Hematopoietic multipotent progenitor cell treated with erythropoietin and hydrocortisone succinate and interleukin-3 and kit ligand, for 4 days (in vitro differentiated cells): ENCODE measurements at places on chromosomes 5 and 9.
A peak's percentile ranks its signal among the peaks of the same experiment; 100 is the strongest.

DNA sequence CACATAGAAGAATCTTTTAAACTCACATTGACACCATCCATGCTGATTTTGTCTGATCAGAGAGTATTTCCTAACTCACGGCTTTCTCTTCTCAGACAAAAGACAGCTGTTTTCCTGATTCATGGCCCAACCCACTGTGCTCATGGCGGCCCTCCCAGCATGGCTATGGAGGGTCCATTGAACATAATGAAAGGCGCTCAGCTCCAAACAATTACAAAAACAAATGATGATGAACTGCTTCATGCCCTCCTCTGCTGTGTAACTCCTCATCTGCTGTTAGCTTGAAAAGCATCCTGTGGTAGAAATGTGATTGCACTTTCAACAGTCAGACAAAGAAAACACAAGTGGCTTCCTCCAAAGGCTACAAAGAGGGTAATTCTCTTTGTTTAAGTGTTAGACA is 673.8 kb downstream of the PRELID2 start:
- no peak for DNase-seq

GRCh38 chr5:124652892-124653441 is 93.5 kb downstream of the ZNF608 start:
- no peak for DNase-seq

GRCh38 chr5:132110930-132111329 is 37.3 kb downstream of the CSF2 start:
- no peak for DNase-seq

GRCh38 chr5:79430196-79430595 is 83.7 kb downstream of the HOMER1 start:
- DNase-seq = no peak

GRCh38 chr5:160434022-160434531 is 12.4 kb downstream of the PTTG1 start:
- no peak for DNase-seq

DNA sequence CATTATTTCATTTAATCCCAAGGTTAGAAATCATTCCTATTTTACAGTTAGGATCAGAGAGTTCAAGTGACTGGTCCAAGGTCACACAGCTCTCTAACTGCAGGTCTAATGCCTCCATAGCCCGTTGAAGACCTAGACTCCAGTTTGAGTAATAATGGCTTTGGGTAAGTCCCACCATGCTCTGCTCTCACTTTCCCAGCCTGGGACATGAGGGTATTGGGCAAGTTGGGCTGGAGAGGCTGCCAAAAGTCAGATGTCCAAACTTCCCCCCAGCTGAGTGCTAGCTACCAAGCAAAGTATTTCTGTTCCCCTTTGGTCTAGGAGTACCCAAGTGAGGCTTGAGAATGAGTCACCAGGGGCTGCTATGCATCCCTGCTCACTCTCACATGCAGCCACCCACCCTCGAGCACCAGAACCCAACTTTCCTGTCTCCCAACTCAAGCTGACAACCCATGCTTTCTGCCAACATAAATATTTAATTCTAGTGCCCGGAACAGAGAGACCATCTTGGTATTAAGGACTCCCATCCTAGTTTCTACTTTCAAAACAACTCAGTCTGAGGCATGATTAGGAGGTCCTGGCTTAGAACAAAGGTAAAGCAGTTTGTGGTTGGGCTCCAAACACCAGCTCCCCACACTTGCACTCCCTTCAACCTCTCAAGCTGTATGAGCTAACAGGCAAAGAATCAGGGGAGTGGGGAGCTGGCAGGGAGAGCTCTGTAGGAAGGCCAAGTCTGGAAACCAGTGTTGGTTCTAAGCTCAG is 236.5 kb upstream of the TRIM32 start:
- peak; percentile 43 for DNase-seq

DNA sequence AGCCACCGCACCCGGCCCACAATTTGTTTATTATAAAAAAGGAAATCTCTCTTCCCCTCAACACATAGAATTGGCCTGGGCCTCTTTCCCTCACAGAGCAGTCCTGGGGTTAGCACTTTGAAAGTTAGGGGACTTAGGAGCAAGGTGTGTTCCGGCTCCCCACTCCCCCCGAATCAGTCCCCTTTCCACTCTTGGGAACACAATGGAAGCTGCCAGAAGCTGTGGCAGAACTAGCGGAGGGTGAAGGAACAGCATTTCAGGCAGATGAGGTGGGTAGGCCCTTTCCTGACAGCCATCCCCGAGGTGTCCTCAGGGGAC is 16.4 kb upstream of the C5orf47 start:
- no peak for DNase-seq

GRCh38 chr9:114432323-114433067 is 44.7 kb upstream of the AKNA start:
- no peak for DNase-seq

- peak; percentile 96 for DNase-seq
These were observed 5.7 kb upstream of the DCTN4 start for GRCh38 chr5:150764530-150764929.

GRCh38 chr9:5552301-5552700 is 42.0 kb downstream of the PDCD1LG2 start:
- no peak for DNase-seq

DNA sequence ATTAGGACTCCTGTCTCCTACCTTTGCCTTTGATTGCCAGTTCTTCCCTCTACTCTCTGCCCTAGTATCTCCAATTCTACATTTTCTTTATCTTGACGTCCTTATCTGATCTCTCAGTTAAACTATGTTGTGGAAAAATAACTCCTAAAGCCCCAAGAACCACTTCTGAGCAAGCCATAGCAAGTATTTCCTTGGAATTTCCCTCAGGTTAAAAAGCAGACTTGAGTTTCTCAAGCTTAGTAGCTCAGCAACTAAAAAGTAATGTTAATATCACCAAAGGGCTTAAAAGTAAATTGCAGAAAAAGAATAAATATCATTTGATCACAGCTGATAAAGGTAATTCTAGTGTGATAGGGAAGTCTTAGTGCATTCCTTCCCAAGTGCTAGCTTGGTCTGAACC is 13.2 kb upstream of the HSPB3 start:
- no peak for DNase-seq

DNA sequence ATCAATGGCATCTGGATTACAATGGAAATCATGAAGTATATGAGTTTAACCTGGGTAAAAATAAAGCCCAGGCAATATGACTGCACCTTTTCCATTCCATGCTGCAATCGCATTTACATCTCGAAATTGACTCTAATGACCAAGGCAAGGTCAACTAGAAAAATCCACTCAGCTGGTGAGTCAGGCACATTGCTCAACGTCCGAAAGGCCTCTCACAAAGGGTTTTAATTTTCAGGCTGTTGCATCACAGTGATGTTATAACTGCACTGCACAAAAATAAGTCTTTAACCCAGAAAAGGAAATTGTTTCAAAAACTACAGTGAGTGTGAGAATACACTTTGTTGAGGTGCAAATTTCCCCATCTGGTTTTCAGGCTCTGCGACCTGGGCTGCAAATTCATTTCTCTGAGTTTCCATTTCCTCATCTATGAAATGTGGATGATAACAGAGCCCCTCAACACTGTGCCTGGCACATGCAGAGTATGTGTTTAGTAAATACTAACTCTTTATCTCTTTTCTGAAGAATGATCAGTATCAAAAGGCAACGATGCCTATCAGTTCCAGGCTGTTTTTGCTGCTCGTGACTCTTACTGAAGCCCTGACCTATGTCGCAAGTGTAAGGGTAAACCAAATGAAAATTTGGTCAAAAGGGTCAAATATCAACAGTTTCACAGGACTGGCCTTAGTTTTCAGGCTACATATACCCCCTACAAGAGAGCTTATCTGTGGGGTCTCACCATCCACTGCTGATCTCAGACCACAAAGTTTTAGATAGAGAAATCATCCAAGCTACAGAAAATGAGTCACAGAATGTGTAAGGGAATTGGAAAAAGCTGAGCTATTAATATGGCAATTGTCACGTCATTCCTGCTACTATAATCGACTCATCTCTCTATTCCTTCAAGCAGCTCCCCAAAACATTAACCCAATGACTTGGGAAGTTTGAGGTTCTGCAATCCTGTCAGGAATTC is 4.1 kb downstream of the NFIL3 start:
- DNase-seq = peak; percentile 76

DNA sequence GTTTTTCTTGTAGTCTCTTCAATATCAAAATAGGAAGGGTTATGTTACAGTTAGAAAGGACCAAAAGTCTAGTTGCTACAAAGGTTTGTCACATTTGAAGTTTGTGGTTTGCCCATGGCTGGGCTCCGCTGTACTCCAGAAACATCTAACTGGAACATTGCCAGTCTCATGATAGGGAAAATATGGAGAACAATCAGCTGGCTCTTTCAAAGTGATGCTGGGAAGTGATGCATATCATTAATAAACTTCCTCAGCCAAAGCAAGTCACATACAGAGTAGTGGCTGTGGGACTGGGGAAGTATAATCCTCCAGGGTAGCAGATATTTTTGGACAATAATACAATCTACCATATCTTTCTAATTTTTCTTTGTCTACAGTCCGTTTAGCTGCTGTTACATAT is 8.8 kb downstream of the BTF3 start:
- no peak for DNase-seq
